ENCODE measurements at places on chromosomes 11 and 22.
A peak's percentile ranks its signal among the peaks of the same experiment; 100 is the strongest.

GRCh38 chr11:119713359-119714040, 15.5 kb downstream of the NECTIN1 start:
- DNase-seq = no peak

- DNase-seq = no peak
These were observed 355.6 kb downstream of the LARGE1 start for GRCh38 chr22:33564683-33565082.

DNA sequence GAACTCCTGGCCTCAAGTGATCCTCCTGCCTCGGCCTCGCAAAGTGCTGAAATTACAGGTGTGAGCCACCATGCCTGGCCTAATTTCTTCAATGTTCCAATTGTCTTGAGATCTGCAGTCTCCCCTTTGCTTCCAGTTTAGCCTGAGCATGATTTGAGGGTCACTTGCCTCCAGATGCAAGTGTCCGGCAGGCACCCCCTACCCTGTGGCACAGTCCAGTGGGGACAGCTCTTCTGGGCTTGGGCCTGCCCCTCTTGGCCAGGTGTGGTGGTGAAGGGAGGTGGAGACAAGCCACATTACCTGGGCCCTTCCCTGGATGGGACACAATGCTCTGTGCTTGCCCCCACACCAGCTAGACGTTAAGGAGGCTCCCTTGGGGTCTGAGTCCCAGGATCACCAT, 21.3 kb upstream of the CACNG2 start:
- no peak for DNase-seq

DNA sequence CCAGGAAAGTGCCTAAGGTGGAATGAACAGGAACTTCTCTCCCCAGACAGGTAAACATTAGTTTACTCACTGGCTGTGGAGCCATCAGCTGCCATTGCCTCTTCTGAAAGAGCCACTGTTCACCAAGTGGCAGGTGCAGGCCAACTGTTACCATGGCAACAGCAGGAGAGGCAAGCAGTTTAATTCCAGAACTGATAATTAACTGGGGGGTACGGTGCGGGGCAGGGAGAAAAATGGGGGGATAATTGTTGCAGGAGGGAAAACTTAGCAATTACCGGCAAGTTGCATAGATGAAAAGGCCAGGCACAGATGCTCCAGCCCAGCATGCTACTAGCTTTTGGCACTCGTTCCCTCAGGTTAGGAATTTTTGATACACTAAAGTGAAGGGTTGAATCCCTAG, 85.1 kb downstream of the TRIM44 start:
- DNase-seq = no peak

DNA sequence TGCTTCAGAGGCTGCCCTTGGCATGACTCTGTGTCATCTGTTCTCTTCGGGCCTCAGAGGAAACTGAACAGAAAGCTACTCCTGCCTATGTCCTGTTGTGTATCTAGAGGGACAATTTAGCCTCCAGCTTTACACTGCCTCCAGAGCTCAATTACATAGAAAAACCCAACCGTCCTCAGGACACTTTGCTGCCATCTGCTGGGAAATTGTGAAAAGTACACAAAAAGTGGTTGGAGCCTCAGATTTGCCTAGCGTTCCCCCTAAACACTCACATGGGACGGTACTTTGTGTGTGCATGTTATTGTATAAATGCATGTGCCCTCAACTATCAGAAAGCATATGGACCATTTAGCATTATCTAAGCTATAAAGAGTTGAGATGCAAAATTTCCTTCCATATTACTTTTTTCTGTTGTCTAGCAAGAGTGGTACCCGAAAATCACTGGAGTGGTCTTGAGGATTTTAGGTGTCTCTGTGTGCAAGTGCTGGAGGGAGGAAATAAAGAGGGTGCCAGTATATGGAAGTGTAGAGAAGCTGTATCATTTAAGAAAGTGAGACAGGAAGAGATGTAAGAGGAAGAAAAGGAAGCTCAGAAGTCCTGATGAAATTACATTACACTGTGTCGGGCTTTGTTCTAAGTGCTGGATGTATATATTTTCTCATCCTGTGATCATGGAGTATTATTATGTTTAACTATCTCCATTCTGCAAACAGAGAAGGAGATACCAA, 8.7 kb upstream of the MS4A4E start:
- no peak for DNase-seq

GRCh38 chr11:35658020-35658948, 4.3 kb upstream of the TRIM44 start:
- no peak for DNase-seq

DNA sequence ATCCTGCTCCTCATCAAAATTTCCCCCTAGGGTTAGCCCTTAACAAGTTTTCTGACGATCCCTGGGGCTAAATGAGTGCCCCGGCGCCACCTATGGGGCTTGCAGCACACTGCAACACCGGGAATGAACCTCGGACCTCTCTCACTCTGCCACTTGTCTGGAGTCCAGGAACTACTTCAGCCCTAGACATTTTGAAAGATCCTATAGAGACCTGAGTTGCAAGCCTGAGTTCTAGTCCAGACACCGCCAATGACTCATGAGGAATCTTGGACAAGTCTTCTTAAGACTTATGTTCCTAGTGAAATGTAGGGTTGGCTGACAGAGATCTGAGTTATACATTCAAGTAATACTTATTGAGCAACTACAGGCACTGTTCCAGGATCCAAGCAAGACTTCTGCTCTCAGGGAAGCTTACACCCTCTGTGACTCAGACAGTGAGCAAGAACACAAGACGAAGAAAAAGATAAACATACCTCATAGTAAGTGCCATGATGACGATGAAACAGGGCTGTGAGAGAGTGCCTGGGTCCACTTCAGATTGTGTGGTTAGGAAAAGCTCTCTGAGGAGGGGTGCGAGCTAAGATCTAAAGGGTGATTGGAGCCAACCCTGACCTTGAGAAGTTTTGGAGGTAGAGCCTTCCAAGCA, 10.2 kb upstream of the STK33 start:
- no peak for DNase-seq

- no peak for DNase-seq
These were observed 77.7 kb upstream of the SC5D start for GRCh38 chr11:121214861-121215260.

- DNase-seq = no peak
These were observed 493.3 kb downstream of the BUD13 start for GRCh38 chr11:116279511-116279910.

DNA sequence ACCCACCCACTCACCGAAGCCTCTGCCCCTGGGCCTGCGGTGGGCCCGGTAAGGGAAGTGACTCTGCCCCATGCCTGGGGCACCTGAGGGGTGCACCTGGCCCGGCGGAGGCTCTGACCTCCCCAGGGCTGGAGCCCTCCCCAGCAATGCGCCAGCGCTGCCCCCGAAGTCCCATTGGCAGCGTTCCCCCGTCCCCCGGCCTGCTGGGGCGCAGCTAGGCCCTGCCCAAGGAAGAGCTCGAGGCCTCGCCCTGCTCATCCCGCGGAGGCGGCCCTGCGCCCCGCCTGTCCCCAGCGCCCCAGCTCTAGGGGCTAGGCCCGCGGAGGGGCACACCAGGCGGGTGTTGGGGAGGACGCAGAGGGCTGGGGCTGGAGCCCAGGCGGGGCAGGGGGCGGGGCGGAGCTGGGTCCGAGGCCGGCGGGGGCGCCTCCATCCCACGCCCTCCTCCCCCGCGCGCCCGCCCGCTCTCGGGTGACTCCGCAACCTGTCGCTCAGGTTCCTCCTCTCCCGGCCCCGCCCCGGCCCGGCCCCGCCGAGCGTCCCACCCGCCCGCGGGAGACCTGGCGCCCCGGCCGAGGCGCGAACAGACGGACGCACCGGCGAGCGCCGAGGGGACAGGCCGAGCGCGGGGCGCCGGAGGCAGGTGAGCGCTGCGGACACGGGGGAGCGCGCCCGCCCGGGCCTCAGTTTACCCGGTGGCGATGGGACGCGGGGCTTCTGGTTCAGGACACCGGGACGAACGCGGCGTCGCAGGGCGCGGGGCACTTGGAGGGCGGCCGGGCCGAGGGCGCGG, at the start of gene EPS8L2:
Gene EPS8L2, plus strand, starts transcription at position 586 of the 793 bp plus-strand sequence. CDS start 3,177 bp downstream, outside the sequence.
- peak; percentile 36 for DNase-seq

DNA sequence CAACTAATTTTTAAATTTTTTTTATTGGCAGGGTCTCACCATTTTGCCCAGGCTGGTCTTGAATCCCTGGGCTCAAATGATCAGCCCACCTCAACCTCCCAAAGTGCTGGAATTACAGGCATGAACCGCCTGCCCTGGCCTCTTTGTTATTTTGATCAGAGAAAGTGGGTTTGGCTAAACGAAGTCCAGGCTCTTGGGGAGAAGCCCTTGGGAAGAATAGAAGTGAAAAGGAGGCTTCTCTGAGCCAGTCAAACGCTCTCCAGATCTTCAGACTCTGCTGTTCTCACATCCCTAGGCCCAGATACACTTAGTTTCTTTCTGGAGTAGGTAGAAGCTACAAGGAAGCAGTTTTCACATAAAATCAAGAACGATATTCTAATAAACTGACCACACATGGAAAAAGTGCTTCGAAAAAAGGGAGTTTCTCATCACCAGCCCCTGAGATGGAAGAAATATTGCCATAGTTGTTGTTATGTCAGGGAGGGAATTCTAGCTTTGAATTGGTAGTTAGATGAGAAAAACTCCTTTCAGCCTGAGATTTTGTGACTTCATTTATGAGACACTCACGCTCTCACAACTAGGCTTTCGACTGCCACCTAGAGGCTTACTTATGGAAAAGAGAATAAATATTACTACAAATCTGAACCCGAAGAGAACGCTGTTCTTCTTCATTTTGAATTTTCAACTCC, 41.7 kb upstream of the AQP11 start:
- peak; percentile 10 for DNase-seq

GRCh38 chr11:18611196-18611595, 11.6 kb downstream of the MISFA start:
- no peak for DNase-seq

- no peak for DNase-seq
These were observed 992 bp downstream of the LRFN4 start for GRCh38 chr11:66857927-66858185.

- DNase-seq = no peak
These were observed 8.1 kb upstream of the PLXNB2 start for GRCh38 chr22:50315289-50316113.

DNA sequence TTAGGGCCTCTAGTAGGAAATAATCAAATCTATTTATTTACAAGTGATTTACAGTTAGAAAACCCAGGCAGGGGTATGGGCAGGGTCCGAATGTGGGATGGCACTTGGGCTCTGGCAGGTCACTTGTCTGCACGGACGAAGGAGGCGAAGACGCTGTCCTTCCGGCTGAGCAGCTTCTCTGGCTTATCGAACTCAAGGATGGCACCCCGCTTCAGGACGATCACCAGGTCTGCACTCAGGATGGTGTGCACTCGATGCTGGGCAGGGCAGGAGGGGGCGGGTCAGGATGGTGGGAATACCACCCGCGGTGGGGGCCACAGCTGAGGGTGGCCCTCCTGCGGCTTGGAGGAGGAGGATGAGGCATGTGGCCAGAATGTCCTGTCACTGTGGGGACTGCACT, 4.4 kb upstream of the KCNJ11 start:
- DNase-seq = no peak

Data from stimulated activated CD4-positive, alpha-beta T cell treated with anti-CD3 and anti-CD28 coated beads, Interleukin-2, amount 100 ng/mL, for 4 hours (primary cell).